ENCODE measurements at places on chromosomes 5 and 9.

DNA sequence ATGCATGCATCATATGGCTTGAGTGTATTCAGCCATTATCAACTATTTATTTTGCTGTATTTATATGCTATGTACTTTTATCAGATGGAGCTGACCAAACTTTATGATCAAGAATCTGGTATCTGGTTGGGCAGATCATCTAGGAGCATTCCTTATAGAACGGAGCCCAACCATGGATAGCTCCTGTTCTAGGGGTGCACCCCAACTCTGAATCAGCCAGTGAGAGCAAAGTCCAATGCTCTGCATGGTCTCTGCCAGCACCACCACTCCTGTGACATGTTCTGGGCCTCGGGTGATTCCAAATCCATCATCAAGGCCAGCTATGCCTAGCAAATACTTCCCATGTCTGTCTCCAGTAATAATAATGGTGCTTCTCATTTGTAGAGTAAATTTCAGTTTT is 517.5 kb downstream of the AGTPBP1 start:
- no peak for DNase-seq

DNA sequence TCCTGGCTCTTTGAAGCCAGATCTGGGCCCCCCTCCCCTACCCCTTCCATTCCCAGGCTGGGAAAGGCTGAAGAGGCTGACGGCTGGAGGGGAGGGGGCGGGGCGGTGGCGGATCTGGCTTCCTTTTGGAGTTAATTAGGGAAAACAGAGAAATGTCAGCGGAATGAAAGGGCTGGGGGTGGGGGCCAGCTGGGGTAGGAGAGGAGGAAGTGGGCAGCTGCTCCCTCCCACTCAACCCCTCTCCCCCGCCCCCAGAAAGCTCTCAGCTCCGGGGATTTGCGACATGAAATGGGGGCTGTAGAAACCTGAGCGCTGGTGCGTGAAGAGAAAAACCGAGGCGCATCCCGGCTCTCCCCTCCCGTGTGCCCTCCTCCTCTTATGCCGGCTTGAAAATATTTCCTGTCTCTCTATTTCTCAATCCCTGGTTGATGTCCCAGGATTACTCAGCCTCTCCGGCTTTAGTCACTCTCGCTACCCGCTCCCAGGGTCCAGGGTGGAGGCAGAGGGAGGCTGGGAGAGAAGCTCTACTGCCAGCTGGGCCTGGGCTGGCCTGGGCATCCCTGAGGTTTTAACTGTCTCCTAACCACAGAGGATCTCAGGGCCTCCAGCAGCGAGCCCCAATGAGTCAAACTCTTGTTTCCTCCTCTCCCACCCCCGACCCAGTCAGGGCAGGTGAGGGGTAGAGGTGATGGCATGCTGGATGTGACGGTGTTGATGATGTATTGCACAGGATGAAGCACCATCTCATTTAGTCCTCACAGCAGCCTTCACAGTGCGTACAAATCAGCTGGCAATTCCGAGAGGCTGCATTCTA is 20.1 kb downstream of the PCDHGC5 start:
- peak; percentile 36 for DNase-seq

DNA sequence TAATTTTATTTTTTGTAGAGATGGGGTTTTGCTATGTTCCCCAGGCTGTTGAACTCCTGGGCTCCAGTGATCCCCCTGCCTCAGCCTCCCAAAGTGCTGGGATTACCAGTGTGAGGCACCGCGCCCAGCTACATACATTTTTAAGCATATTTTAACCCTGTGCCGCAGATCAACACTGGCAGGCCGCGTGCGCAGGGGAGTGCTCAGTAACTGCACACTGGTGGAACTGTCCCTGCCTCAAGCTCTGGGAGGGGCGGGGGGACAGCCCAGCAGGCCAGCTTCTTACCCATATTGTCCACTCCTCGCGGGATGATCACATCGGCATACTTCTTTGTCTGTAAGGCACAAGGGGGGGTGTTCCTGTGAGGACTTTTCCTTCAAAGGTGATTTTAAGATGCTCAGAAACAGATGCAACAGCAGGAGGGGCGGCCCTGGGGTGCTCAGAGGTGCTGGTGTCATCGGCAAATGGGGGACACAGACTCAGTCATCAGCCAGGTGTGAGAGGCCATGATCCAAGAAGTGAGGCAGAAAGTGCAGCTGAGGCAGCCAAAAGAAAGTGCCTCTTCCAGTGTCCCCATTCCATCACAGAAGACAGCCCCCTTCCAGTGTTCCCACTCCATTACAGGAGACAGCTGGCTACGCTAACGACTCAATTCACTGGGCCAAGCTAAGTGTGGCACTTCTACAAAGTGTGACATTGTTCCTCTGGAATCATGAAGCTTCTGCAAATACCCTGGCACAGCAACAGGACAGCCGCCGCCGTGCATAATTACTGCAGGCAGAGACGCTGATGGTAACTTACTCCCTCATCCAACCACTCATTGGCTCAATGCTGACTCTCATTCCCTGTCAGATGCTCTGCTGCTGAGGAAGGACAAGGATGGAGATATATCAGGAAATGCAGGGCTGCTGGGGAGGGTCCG is 5.2 kb downstream of the UCK1 start:
- DNase-seq, result no peak

- DNase-seq, result no peak
Observed at GRCh38 chr9:134468358-134468757, 142.1 kb downstream of the RXRA start.

GRCh38 chr5:35920890-35921289 is 17.5 kb downstream of the CAPSL start:
- DNase-seq, result no peak

DNA sequence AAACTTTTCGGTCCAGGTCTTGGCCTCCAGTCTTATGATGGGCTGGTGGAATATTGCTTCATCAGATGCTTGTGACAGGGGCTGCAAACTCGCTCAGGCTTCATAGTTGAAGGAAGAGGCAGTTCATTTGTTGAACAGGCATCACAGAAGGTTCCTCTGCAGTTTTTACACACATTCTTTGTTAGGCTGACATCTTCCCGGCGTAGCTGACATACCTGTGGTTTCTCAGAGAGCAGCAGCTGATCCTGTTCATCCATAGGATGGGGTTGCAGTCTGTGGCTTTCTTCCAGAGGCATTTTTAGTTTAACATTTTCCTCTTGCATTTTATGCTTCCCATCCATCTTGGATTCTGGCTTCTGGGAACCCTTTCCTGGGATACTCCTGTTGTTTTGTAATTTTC is 1255.2 kb downstream of the EFNA5 start:
- DNase-seq, result no peak

DNA sequence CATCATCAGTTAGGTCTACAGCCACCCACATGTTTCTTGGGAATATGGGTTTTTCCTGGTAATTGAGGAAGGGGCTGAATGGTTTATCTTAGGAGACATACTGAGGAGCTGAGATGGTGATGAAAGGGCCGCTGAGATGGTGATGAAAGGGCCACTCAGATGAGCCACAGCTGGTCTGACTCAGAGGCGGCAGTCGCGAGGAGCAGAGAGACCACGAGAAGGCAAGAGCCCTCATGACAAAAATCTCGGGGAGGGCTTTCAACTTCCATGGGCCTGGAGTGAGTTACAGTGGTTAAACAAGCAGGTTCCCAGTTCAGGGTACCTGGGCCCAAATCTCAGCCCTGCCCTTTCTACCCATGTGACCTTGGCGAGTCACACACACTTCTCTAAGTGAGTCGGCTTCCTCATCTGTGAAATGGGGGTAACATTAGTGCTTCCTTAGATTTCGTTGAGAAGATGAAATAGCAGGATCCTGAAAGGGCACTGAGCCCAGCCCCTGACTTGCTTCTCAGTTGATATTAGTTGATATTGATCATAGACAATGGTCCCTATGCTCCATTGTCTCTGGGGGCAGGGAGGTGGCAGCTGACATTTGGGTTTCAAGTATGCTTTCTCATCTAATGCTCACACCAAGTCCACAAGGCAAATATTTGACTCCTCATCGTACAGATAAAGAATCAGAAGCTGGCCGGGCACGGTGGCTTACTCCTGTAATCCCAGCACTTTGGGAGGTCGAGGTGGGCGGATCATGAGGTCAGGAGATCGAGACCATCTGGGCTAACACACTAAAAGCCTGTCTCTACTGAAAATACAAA is 169.5 kb downstream of the RGS3 start:
- peak; percentile 66 for DNase-seq

DNA sequence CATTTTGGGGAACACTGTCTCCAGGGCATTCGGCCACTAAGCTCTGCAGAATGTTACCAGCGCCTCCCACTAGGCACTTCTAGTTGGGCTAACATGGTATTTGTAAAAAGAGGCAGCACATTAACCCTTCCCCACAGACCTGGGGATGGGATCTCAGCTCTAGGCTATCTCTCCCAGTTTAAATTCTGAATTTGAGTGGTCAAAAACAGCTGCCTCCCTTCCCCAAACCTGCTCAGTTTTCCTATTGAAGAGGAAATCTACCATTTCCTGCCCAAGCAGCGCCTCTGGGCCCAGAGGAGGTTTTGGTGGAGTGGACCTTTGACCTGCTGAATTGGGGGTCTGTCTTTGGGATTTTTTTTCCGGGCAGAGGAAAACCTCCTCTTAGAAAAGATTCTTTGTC is 53.2 kb downstream of the ENC1 start:
- DNase-seq, result no peak

GRCh38 chr9:137253717-137254623 is 1.2 kb upstream of the NELFB start:
- DNase-seq, result no peak

- no peak for DNase-seq
Observed at GRCh38 chr5:125277494-125278154, 531.2 kb upstream of the ZNF608 start.

DNA sequence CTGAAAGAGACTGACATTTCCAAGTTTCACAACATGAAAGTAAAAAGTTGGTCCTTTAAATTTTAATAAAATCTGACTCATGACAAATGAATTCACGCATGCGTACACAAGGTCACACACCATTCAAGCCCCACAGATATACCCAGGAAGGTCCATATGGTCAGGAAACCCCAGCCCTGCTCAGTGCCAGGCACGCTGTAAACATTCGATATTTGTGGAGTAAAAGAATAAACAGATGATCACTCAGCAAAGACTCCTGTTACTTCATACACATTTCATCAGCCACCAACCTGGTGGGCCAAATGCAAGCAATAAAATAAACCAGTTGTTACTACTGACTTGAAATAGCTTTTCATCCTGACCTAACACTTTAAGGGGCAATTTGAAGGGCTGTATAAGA is 158.0 kb upstream of the RETREG1 start:
- no peak for DNase-seq

GRCh38 chr9:88143179-88143578 is 4.9 kb upstream of the SPATA31C2 start:
- no peak for DNase-seq

GRCh38 chr9:71037521-71037920 is 83.9 kb downstream of the TRPM3 start:
- DNase-seq, result no peak

DNA sequence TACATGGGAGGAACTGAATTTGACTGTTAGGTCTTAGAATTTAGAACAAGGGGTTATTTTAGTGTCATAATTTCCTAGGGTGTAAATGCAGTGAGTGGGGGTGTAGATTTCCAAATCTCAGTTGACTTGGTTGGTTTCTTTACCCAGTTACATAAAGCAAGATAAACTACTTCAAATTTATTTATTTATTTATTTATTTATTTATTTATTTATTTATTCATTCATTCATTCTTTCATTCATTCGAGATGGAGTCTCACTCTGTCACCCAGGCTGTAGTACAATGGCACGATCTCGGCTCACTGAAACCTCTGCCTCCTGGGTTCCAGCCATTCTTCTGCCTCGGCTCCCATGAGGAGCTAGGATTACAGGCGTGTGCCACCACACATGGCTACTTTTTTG is 200.4 kb downstream of the SLF1 start:
- DNase-seq, result no peak

GRCh38 chr5:154193283-154193682 is 2.8 kb downstream of the GALNT10 start:
- DNase-seq, result no peak

DNA sequence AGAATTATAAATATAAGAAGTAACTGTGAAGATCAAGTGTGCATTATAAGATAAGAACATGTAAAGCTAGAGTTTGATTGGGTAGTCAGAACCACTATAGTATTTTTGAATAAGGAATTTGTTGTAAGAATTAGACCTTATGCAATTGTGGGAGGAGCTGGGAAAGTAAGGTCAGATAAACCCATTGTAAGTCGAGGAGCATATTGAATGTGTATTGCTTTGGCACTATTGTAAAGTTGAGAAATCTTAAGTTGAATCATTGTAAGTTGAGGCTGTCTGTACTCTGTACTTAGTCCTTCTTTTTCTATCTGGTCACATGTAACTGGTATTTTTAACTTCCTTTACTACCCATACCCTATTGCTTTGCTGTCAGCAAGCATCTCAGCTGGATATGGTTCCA is 158.7 kb downstream of the CCDC171 start:
- no peak for DNase-seq

- no peak for DNase-seq
Observed at GRCh38 chr9:110217656-110218099, 9.7 kb upstream of the C9orf152 start.

DNA sequence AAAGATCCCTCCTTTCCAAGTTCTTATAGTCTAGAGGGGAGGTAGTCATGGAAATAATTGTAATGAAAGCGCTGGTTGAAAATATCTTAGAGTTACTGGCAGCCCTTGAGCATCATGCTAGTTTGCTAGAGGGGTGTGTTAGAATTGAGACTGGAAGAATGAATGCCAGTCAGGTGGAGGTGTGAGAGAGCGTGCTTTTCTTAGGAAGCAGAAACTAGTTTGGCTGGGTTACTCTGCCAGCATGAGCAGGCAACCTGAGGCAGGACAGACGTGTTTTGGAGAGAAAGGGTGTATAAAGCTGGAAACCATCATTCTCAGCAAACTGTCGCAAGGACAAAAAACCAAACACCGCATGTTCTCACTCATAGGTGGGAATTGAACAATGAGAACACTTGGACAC is 43.6 kb upstream of the DHFR start:
- DNase-seq, result no peak

- no peak for DNase-seq
Observed at GRCh38 chr9:97773091-97773490, 76.0 kb upstream of the XPA start.

GRCh38 chr9:16271967-16272366 is 598.5 kb downstream of the BNC2 start:
- DNase-seq, result no peak

GRCh38 chr9:7297521-7297920 is 502.1 kb downstream of the DMAC1 start:
- DNase-seq, result no peak

DNA sequence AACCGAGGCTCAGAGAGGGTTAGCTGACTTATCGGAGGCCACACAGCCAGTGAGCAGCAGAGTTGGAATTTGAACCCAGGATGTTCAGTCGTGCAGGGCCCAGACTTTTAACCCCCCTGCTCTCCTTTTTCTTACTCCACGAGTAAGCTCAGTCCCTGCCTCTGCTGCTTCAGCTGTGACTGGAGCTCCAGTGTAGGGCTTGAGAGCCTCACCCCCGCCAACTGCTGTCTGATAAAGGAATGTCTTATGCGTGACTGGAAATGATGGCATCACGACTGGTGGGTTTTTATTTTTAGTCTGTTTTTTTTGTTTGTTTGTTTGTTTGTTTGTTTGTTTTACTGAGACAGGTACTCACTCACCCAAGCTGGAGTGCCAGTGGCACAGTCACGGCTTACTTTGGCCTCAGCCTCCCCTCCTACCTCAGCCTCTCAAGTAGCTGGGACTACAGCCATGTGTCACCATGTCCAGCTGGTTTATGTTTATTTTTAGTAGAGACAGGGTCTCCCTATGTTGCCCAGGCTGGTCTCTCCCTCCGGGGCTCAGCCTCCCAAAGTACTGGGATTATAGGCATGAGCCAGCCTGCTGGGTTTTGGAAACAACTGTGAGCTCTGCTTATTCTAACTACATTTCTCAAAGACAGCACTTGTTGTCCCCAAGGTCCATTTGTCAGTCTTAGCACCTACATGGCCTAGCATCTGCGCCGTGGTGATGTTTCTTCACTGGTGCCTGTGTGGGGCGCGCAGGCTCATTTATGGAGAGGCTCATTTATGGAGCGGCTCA is 52.5 kb upstream of the NCS1 start:
- no peak for DNase-seq
